H4 (cell line): ENCODE measurements at places on chromosomes 2 and 18. TPM values are rescaled to one million over a fixed set of nuclear protein-coding genes. Genes with fewer than 3 reads are reported as not detected.

The RMND5A gene
- 19.2 and 23.2 TPM in 2 replicates for total RNA-seq

The HOXD12 gene
- total RNA-seq, result not detected in 2 replicates

The CCDC74A gene
- total RNA-seq, result 25.7 and 30.0 TPM in 2 replicates

The FOXD4L1 gene
- total RNA-seq, result not detected in 2 replicates

The IL36G gene
- total RNA-seq, result not detected in 2 replicates

The YIPF4 gene
- total RNA-seq, result 13.5 and 28.0 TPM in 2 replicates

The CHCHD5 gene
- total RNA-seq, result 23.6 and 38.6 TPM in 2 replicates

The ELOA2 gene
- not detected in 2 replicates for total RNA-seq

The FBXO48 gene
- 0.31 and 0.72 TPM in 2 replicates for total RNA-seq

The TMEM163 gene
- total RNA-seq, result not detected in 2 replicates

The FAM237A gene
- not detected in 2 replicates for total RNA-seq

The ASB18 gene
- not detected in 2 replicates for total RNA-seq

The TBR1 gene
- 0.02 TPM in 1 of 2 replicates, not detected in the other for total RNA-seq

The CNGA3 gene
- total RNA-seq, result not detected in 2 replicates

The ANKRD30BL gene
- total RNA-seq, result not detected in 2 replicates

The NEU2 gene
- not detected in 2 replicates for total RNA-seq

The UGT1A4 gene
- total RNA-seq, result 0.04 TPM in 1 of 2 replicates, not detected in the other

The CNDP1 gene
- total RNA-seq, result not detected in 2 replicates

The CFAP53 gene
- total RNA-seq, result 1.0 TPM in 1 of 2 replicates, not detected in the other

The REG3A gene
- not detected in 2 replicates for total RNA-seq

The MARCO gene
- total RNA-seq, result not detected in 2 replicates

The CRYBA2 gene
- not detected in 2 replicates for total RNA-seq

The FTCDNL1 gene
- 2.3 and 5.9 TPM in 2 replicates for total RNA-seq

The SLC4A3 gene
- 2.3 and 2.9 TPM in 2 replicates for total RNA-seq

The AOX1 gene
- 0.06 and 3.3 TPM in 2 replicates for total RNA-seq

The GKN2 gene
- not detected in 2 replicates for total RNA-seq
